ENCODE measurements at places on chromosomes 3 and 15.

- DNase-seq: no peak
These were observed 8.1 kb upstream of the DLG1 start for GRCh38 chr3:197306374-197307086.

DNA sequence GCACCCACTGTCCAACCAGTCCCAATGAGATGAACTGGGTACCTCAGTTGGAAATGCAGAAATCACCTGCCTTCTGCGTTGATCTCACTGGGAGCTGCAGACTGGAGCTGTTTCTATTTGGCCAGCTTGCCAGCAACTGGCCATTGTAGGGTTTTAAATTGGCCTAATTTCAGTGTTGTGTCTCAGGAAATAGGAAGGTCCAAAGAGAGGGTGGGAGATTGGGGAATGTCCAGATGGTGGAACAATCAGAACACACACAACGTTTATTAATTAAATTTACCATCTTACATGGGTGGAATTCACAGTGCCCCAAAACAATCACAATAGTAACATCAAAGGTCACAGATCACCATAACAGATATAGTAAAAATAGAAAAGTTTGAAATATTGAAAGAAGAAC is 189.5 kb downstream of the ZNF385D start:
- DNase-seq: no peak

DNA sequence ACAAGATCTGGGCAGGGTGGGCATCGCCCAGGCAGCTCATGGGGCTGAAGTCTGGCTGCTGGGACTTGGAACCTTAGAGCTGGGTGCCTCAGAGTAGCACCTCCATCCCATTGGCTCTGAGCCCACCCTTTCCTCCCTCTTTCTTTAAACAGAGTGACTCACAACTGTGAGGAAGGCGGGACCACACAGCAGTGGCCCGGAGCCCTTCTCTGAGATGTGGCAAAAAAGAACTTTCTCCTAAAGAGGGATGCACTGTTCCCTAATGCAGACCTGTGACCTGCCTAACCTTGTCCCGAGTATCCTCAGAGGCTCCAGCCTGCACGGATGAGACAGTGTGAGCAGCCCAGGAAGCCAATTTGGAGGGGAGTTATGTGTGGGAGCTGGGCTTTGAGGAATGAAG is 23.6 kb downstream of the PRR20G start:
- DNase-seq: no peak

DNA sequence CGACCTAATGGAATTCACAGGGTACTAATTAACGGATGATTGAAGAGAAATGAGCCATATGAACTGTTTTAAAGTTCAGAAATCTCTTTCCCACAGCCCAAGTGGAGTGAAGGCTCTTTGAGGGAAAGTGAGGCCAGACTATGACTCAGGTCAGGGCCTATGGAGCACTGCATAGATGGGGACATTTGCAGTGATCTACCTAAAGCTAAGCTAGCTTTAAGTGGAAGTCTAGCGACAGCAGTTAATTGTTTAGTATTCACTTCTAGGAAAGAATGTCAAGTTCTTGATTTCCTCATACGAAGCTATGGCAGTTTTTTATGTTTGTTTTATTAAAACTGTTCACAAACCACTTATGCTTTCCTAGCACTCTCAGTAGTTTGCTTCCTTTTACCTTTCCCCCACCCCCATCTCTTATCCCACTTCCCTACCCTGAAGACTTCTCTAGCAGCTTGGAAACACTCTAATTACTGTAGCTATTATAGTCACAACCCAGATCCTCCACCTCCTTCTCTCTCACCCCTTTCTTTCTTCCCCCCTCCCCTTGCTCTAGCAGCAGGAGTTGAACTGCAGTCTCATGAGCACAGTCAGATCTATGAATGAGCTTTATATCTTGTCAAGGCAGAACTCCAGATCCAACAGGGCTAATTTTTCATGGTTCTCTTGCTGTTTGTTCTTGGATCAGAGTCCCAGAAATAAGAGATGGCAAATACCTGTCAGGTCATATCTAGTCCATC is 6.2 kb downstream of the ZNF609 start:
- DNase-seq: no peak

- no peak for DNase-seq
These were observed 603.7 kb upstream of the ALCAM start for GRCh38 chr3:104763007-104763406.

DNA sequence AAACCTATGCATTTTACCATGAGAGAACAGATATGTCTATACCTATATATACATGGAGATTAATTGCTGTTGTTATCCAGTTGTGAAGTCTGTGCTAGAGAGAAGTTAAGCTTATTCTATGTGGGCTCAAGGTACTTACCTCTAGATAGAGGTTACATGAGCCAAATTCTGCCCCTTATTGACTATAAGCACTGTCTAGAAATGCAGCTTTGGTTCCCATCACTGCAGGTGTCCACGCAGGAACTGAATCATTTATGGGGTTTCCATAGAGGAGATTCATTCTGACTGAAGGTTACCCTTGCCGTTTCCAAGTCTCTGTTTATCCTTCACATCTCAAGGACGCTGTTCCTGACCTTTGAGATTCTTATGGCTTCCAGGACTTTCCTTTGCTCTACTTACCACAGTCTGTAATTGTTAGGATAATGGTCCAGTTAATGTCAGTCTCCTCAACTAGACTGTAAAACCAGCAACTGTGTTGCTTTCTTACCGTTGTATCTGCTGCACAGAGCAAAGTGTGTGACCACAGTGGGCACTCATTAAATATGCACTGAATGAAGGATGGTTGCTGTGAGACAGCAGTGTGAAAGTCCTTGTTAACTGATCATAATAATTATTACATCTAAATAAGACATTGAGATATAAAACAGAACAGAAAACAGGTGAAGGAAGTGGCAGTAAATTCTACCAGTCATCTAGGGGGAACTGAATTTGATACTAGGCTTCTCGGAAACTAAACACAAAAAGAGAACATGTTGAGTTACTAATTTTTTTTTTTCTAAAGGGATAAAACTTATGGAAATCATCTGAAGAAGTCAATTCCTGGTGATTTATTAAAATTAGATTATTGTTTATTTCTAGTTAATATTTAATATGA is 44.0 kb upstream of the BCL6 start:
- no peak for DNase-seq

- DNase-seq: no peak
These were observed 198.5 kb upstream of the MRPL3 start for GRCh38 chr3:131701153-131701770.

- DNase-seq: no peak
These were observed 24.4 kb downstream of the PTPN9 start for GRCh38 chr15:75554717-75555116.

- no peak for DNase-seq
These were observed 3.5 kb downstream of the PLXND1 start for GRCh38 chr3:129602730-129603560.

DNA sequence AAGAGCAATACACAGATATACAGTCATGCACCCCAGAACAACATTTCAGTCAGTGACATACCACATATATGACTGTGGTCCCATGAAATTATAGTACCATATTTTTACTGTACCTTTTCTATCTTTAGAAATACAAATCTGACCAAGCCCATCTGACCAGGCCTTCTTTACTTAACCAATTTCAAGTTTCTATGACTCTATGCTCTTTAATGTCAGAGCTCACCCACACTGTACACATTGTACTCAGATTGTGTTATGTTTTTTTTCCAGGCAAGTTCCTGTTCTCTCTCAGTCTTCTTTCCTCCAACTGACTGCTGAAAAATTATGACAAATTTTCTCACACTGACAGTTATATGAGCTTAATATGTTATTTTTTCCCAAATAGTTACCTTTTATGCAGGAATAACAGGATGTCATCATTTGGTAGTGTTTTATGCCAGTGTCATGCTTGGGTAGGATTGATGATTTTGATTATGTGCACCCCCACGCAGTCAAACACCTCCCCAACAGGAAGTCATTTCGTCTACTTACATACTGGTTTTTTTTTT is 8.0 kb upstream of the CBLB start:
- DNase-seq: no peak

- DNase-seq: no peak
These were observed 61.9 kb upstream of the STXBP5L start for GRCh38 chr3:120846073-120846472.

GRCh38 chr3:148075771-148076716 is 621.7 kb upstream of the AGTR1 start:
- no peak for DNase-seq

DNA sequence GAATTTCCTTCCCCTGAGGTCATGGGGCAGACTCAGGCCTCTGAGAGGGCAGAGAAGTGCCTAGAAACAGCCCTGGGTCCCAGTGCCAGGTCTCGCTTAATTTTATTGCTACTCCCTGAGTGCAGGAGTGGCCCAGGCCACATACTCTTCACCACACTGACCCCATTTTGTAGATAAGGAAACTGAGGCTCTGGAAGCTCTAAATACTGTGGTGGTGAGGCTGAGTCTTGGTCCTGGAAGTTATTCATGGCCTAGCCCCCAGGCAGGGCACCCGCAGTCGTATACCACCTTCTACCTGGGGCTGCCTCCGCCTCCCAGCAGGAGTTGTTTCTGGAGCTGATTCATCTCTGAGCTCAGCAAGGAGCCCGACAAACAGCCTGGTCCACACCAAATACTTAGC is 9.8 kb downstream of the ATP2B2 start:
- DNase-seq: no peak

All from activated CD8-positive, alpha-beta memory T cell treated with anti-CD3 and anti-CD28 coated beads for 4 hours (primary cell).